ENCODE measurements at places on chromosomes 11 and 22. TPM values are rescaled to one million over a fixed set of nuclear protein-coding genes. Genes with fewer than 3 reads are reported as not detected.

Gene RPS6KB2
- 71.9 TPM for total RNA-seq

Gene GNG3
- not detected for total RNA-seq

Gene KCTD14
- total RNA-seq: 16.0 TPM

Gene GLYAT
- total RNA-seq: not detected

Gene ACCS
- 0.65 TPM for total RNA-seq

Gene NPAT
- total RNA-seq: 6.4 TPM

Gene NOX4
- total RNA-seq: 0.15 TPM

Gene MMP8
- total RNA-seq: not detected

Gene SLC17A6
- not detected for total RNA-seq

Gene PPFIA1
- 18.8 TPM for total RNA-seq

Gene MMP10
- 1.8 TPM for total RNA-seq

Gene C11orf65
- 0.23 TPM for total RNA-seq

Gene OR5B2
- not detected for total RNA-seq

Gene FAT3
- under 0.01 TPM for total RNA-seq

Gene OR51E2
- total RNA-seq: not detected

Gene PAK1
- 53.6 TPM for total RNA-seq

Gene C2CD2L
- 4.5 TPM for total RNA-seq

Gene IGLL1
- not detected for total RNA-seq
